CD4-positive, alpha-beta T cell treated with Interleukin-15 for 4 hours (primary cell): ENCODE measurements at places on chromosomes 7 and 10.

GRCh38 chr10:125707541-125708468, 11.7 kb upstream of the EDRF1 start:
- no peak for DNase-seq

- DNase-seq: no peak
These were observed 6.7 kb upstream of the AIFM2 start for GRCh38 chr10:70139151-70139996.

GRCh38 chr7:96685353-96685752, 24.3 kb downstream of the SEM1 start:
- no peak for DNase-seq

DNA sequence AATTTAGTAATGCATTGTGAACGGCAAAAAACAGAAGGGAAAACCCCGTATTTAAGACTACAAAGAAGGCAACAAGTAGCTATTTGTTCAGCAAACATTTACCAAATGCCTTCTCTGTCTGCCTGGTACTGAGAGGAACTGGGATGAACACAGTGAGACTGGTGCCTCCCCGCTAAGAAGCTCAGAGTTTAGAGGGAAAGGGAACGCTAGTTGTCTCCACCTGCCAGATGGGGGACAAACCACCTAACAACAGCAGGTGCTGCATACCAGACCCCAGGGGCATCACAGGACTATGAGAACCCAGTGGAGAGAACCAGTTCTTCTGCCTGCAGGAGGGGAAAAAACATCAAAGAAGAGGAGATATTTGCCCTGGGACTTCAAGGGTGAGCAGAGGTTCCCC, 147.1 kb downstream of the SLC25A13 start:
- no peak for DNase-seq

- no peak for DNase-seq
These were observed 7.4 kb downstream of the ARHGAP21 start for GRCh38 chr10:24716295-24716694.

- no peak for DNase-seq
These were observed 66.5 kb downstream of the DIP2C start for GRCh38 chr10:623014-623413.

GRCh38 chr7:21106296-21106732, 319.6 kb upstream of the SP8 start:
- no peak for DNase-seq

- DNase-seq: no peak
These were observed 44.3 kb downstream of the SMURF1 start for GRCh38 chr7:99099499-99100077.

- peak; percentile 67 for DNase-seq
These were observed 16.1 kb downstream of the OGDH start for GRCh38 chr7:44622342-44623151.

- DNase-seq: no peak
These were observed 18.8 kb upstream of the SLC35G1 start for GRCh38 chr10:93875032-93875358.

GRCh38 chr10:97584060-97584797, at the start of gene HOGA1:
TSS of gene HOGA1 (plus strand) at chr10:97584389. CDS start at chr10:97584704, 315 bp downstream.
- DNase-seq: no peak

DNA sequence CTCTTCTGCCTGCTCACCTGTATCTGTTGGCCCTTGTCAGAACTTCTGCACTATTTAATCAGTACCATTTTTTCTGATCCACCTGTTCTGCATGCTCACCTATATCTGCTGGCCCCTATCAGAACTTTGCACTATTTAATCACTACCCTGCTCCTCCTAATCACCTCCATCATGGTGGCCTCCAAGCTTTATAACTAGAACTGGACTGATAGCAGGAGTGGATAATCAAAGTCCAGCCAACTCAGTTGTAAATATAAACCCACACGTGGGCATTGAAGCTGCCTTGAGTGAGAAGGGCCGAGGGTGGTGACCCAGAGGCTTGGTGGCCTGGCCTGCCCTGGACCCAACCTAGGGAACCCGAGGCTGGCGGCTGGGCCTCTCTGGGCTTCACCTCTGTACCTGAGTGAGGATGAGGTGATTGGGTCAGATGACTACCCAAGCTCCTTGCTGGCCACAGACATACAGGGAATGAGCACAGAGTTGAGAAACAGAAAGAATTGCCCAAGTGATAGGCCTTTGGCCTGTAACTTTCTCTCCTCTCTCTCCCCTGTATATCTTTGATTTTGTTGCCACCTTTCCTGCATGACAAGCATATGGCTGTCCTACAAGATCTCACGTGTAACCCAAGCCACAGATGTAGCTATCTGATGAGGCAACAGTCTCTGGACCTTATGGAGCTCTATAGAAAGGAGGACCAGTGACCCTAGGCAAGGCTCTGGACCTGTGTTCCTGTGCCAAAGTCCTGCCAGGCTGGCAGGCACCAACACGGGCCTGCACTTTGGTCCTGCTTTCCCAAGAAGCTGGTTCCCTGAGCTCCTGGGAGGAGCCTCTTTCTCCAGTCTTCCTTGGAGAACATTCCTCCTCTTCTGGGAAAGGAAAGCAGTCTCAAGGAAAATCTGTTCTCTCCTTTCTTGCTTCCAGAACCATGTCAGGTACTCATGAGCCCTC, 23.4 kb upstream of the FAM3C start:
- no peak for DNase-seq

DNA sequence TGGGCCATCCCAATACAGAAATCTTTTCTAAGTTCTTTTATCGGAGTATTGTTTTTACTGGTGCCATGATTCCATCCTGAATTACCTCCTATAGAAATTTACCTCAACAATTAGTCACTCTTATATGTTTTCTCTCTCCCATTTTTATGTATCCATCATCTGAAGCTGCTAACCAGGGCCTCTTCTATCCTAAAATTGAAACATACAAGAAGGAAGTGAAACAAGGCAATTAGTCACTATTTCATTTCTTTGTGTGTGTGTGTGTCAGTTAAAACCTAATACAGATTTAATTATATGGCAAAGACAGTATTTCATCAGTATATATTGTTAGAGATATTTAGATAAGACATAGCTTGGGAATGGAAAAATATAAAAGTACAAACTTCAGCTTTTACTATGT, 148.4 kb upstream of the AHR start:
- no peak for DNase-seq

DNA sequence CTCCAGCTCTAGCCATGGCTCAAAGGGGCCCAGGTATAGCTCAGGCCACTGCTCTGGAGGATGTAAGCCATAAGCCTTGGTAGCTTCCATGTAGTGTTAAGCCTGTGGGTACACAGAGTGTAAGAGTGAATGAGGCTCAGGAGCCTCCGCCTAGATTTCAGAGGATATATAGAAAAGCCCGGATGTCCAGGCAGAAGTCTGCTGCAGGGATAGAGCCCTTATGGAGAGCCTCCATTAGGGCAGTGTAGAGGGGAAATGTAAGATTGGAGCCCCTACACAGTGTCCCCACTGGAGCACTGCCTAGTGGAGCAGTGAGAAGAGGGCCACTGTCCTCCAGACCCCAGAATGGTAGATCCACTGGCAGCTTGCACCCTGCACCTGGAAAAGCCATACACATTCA, 240.8 kb upstream of the KLF14 start:
- DNase-seq: no peak

DNA sequence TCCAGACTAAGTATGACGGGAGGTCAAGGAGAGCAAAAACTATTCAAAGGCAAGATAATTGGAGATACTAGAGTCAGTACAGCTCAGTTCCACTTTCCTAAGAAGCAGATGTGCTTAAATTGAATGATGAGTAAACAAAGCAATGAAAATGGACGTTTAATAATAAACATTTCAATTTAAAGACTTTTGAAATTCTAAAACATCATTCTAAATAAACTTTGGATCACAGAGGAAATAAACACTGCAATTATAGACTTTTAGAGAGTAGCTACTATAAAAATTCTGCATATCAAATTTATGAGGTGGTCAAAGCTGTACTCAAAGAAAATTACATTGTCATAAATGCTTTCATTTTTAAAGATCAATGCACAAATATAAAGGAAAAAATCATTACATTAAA, 418.3 kb downstream of the GPAM start:
- DNase-seq: no peak

- no peak for DNase-seq
These were observed 328.5 kb downstream of the ADARB2 start for GRCh38 chr10:1408651-1409367.

- DNase-seq: no peak
These were observed 100.6 kb downstream of the LRRC4 start for GRCh38 chr7:127930341-127931328.

DNA sequence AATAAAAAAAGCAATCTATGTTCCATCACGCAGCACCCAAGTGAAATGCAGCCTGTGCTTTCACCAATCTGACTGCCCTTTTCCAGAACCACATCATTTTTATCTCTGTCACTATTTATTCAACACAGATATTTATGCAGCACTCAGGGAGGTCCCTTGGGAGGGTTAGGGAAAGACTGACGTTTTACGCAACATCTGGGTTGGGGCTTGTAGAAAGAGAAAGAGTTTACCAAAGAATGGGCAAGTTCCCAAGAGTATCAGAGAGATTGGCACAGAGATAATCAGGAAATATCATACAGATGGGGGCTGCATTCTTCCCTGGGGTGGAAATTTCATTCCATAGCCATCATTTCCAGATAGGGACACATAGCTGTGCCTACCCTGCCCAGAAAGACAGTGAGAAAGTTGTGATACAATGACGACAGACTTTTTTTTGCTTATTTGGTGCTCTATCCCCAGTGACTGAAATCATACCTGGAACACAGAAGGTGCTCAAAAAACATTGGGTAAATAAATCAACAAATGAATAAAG, 474.2 kb downstream of the CALN1 start:
- DNase-seq: no peak

- no peak for DNase-seq
These were observed 73.3 kb upstream of the ANLN start for GRCh38 chr7:36316319-36316718.

DNA sequence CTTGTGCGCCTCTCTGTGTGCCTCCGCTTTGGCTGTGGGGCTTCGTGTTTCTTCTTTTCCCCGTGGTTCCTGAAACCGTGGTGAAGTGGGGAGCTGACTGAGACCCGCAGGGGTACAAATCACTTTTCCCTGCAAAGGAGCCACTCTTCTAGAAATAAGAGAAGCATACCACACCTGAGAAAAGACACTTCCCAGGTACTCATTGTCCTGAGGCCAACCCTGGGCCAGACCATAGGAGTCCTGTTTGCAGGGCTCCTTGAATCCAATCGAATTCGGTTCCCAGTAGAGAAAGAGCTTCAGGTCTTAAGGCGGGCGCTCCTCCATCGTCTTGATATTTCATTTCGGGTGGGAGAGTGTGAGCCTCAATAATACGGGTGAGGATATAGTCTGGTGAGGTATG, 32.4 kb upstream of the ZNF273 start:
- DNase-seq: no peak

DNA sequence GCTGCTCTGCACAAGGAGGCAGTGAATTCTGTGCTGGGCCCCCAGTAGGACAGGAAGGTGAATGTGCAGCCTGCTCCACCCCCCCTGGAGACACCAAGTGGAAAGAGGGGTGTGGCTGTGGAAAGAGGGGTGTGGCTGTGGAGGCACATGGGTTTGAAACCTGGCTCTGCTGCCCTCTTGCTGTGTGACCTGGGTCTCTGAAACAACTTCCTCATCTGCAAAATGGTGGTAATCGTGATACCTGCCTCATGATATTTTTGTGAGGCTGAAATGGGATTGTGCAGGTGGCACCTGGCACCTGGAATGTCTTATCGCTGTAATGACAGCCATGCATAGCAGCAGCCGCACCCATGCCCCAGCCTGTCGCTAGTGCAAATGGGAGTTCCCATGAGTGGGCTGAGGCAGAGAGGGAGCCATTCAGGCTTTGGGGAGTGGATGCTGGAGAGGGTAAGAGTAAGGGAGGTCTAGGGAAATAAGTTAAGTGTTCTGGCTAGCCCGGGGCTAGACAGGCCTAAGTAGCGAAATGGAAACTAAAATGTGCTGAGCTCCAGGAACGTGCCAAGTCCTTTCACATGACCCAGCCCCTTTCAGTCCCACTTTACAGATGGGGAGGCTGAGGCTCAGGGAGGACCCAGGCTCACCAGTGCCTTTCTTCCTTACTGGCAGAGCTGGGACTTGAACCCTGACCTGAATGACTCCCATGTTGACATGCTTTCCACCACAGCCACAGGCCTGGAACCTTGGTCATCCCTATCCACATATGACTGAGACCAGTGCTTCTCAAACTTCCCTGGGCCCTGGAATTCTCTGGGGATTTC, 35.0 kb downstream of the C10orf105 start:
- DNase-seq: no peak

GRCh38 chr7:37706804-37707203, 23.2 kb downstream of the GPR141 start:
- DNase-seq: no peak

GRCh38 chr10:47420305-47421056, 36.4 kb upstream of the ZNF488 start:
- no peak for DNase-seq

DNA sequence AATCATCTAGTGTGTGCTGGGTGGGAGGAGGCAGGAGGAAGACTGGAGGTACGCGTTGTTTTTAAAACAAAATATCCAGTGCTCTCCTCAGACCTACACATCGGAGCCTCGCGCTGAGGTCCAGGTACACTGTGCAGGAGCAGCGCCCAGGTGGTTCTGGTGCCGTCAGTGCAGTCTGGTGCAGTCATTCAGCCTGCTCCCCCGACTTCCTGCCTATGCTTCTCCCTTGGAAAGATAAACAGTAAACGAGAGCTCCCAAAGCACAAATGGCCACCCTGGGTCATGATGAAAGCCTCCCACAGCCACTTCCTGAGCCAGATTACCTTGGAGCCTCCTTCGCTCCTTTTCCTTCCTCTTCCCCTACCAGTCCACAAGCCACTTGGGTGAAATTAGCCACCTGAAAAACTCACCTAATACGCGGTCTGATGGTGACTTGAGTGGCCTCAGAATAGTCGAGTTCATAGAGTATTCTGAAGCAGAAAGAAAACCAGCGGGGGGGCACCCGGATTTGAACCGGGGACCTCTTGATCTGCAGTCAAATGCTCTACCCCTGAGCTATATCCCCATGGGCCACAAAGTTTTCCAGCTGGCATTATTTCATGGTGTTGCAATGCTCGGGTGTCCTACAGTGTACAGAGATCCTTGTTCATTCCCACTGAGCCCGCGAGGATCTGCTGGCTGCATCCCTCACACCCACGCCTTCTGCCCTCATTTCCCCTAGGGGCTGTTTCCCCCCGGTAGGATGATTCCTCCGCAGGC, 82.5 kb downstream of the ZNF467 start:
- no peak for DNase-seq

DNA sequence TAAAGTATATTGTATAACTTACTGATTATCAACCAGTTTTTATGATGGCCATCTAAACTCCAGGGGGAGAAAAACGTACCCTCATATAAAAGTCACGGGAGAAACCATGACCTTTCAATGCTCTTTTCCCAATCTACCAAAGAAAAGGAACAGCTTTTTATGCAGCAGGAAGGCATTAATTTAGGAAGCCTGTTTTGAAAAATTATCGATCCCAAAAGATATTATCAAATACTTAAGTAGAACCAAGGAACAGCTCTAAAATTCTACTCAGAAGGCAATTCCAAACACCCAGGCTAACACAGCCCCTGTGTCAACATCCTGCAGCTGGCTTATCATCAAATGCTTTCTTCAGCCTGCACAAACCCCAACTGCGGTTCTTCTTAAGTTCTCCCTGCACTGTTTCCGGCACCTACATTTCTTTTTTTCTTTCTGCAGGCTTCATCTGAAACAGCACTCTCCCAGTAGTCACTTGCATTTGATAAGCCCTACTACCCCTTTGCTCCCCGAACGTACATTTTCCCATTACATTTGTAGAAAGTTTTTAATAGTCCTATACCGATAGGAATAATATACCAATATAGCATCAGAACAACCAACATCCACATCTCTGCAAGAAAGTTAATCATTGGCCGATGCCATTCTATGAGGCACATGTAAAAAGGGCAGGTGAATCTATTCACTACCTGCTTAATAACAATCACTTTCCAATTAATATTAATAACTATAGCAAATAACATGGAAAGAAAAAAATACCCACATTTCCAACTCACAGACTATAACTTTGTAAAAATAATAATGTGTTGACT, 47.9 kb downstream of the PIP4K2A start:
- DNase-seq: peak; percentile 79
